ENCODE measurements at places on chromosomes 4 and X.
A peak's percentile ranks its signal among the peaks of the same experiment; 100 is the strongest.

DNA sequence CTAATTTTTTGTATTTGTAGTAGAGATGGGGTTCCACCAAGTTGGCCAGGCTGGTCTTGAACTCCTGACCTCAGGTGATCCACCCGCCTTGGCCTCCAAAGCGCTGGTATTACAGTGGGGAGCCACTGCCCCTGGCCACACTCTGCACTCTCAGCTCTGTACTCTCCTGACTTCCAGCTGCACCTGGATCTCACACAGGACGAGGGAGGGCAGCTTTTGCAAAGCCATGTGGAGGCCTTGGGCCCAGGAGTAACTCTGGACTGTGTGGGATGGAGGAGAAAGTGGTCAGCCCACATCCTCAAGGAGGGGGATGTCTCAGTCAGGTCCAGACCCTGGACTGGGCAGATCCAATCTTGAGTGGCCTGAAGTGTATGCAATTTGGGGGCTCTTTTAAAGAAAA, 23.0 kb downstream of the NAT8L start:
- no peak for DNase-seq

- no peak for DNase-seq
Observed at GRCh38 chr4:42655269-42655637, 1.7 kb downstream of the ATP8A1 start.

- no peak for DNase-seq
Observed at GRCh38 chr4:41414412-41414779, 123.6 kb upstream of the LIMCH1 start.

DNA sequence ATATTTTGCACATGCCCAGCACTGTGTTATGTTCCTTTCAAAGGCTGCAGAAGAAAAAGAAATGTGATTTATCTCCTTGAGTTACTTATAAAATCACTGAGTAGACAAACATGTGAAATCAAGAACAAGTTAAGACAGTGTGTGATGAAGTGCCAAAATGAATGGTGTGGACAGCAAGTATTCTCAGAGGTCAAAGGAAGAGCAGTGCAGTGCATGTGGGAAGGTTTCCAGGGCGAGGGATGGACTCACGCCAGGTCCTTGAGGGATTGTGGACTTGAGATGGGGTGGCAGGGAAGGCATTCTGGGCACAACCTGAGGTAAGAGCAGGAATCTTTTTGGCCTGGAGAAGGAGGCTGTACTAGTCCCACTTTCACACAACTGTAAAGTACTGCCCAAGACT, 115.5 kb downstream of the FNIP2 start:
- DNase-seq = no peak

DNA sequence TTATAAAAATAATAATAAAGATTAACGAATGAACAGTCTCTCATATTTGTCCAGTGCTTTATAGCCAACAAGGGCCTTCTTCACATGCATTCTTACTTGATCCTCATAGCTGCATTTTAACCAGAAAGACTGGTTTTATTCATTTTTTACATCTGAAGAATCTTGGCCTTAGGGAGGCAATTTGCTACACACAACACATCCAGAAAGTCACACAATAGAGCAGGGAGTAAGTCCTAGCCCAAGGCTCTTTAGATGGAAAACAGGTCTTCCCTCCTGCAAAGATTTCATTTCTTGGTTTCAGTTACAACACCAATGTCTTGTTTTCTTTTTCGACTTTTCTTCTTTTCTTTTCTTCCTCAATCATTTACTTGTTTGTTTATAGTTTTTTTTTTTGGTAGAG, 13.0 kb upstream of the C1GALT1C1 start:
- DNase-seq = no peak

DNA sequence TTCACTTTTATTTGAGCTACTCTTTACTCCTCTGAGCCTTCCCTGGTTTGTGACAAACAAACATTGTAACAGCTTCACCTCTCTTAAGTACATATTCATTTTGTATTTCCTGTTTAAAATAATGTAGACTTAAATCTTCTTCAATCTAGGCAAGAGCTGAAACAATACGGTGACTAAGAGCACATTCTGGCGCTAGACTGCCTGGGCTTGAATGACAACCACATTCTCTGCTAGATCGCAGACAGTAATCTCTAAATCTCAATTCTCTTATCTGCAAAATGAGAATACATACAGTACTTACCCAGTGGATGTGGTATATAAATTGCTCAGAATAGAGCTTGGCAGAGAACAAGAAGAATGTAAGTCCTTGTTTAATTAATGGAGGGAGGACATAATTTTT, 144.8 kb downstream of the ARAP2 start:
- no peak for DNase-seq

- no peak for DNase-seq
Observed at GRCh38 chrX:55129361-55129760, 40.5 kb downstream of the PAGE2 start.

DNA sequence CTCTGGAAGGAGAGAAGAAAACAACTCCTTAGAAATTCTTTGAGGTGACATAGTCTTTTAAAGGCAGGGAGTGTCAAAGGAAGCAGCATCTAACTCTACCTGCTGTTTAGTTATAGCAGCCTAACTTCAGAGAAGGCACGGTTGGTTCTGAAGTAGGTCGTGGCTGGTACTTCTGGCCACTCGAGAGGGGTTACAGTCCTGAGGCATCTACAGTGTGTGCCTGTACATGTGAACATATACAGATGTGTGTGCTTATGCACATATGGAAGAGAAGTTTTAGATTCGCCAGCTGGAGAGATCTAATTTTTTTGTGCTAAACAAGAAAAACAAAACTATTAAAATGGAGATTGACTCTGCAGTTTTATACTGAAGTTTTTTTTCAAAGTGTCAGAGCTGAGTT, 52.7 kb downstream of the GATB start:
- no peak for DNase-seq

DNA sequence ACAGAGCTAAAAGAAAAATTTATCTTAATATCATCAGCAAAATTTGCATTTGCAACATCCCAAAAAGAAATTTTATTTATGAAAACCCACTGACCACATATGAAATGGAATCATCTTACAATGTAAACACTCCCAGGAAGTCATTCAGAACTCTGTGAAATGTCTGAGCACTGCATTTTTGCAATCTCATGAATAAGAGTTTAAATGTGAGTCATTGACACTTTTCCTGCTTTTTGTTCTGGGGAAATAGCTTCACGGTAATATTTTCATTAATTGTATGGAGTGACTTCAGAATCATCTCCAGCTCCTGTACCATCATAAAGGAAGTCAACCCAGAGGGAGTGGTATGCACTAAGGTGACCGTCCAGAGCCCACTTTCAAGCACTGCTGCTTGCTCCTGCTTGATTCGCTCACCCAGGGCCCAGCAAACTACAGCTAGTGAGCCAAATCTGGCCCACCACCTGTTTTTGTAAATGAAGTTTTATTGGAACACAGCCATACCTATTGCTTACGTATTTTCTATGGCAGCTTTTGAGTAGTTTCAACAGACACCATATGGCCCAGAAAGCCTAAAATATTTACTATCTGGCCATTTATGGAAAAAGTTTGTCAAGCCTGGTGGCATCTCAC, 17.2 kb downstream of the EDNRA start:
- no peak for DNase-seq

GRCh38 chrX:45697591-45697990, 496.9 kb upstream of the DIPK2B start:
- DNase-seq = no peak

GRCh38 chrX:132615391-132616131, 126.7 kb upstream of the MBNL3 start:
- DNase-seq = no peak

- no peak for DNase-seq
Observed at GRCh38 chr4:122914938-122915337, 7.5 kb downstream of the NUDT6 start.

DNA sequence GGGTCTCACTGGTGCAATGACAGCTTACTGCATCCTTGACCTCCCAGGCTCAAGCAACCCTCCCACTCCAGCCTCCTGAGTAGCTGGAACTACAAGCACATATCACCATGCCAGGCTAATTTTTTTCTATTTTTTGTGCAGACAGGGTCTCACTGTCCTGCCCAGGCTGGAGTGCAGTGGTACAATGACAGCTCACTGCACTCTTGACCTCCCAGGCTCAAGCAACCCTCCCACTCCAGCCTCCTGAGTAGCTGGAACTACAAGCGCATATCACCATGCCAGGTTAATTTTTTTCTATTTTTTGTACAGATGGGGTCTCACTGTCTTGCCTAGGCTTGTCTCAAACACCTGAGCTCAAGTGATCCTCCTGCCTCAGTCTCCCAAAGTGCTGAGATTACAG, 74.0 kb downstream of the GASK1B start:
- no peak for DNase-seq

- peak; percentile 3 for DNase-seq
Observed at GRCh38 chrX:26032111-26032912, 105.8 kb upstream of the MAGEB18 start.

- DNase-seq = peak; percentile 19
Observed at GRCh38 chr4:71275004-71275403, 63.8 kb upstream of the SLC4A4 start.

DNA sequence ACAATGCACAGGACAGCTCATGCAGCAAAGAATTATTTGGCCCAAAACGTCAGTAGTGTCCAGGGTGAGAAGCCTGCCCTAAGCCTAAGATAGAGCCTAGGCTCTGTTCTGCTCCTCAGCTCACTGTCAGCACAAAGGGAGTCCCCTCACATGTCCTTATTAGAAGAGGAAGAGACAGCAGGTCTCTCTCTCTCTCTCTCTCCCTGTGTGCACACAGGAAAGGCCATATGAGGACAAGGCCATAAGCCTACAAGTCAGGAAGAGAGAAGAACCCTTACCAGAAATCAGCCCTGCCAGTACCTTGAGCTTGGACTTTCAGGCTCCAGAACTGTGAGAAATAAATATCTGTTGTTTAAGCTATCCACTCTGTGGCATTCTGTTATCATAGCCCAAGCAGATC, 20.4 kb downstream of the FAM184B start:
- DNase-seq = no peak

- DNase-seq = peak; percentile 49
Observed at GRCh38 chr4:1363513-1363912, 16.5 kb downstream of the UVSSA start.

GRCh38 chrX:112614640-112615039, 65.1 kb downstream of the LHFPL1 start:
- peak; percentile 26 for DNase-seq

- no peak for DNase-seq
Observed at GRCh38 chr4:153748378-153748777, 11.4 kb downstream of the RNF175 start.

DNA sequence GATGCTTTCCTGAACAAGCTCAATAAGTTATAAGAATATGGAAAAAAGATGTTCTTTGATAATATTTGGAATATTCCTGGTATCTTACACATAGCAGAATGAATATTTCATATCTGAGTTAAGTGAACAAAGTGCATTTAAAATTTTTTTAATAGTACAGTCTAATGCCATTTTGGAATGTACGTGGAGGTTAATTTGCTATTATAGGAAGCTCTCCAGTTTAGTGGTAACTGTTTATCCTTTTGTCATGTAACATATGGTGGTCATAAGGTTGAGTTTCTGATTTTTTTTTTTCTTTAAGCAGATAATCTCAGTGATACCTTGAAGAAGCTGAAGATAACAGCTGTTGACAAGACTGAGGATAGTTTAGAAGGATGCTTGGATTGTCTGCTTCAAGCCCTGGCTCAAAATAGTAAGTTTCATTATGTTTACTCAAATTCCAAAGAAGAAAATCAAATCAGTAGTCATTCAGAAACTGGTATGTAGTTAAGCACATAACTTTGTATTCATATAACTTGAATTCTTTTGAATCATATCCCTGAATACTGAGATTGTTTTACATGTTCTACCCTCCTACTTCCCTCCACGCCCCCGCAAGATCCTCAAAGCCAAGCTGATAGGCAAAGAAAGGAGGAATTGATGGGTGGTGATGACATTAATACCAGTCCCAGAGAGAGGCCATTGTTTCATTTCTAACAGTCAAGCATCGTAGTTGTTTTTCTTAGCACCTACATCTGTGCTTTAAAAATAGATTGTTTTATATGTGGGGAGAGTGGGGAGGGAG, 32.1 kb downstream of the RAP1GDS1 start:
- no peak for DNase-seq

DNA sequence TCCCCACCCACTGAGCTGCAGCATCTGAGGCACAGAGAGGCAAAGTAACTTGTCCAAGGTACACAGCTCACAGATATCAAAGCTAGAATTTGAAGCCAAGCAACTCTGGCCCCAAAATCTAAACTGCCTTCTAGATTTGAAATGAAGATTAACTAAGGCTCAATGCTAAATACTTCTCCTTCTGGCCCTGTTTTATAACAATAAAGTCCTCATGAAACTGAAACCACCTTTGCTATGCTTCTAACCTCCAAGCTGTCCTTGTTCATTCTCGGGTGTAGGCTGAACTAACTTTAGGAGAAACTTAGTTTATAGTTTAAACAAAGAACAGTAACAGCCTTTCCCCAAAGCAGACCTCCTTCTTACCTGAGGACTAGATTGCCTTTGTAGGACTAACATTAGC, 93.6 kb downstream of the DCTD start:
- no peak for DNase-seq

GRCh38 chr4:136078976-136079375, 1453.3 kb downstream of the PCDH18 start:
- DNase-seq = no peak

- DNase-seq = no peak
Observed at GRCh38 chr4:86130160-86130933, 229.5 kb downstream of the MAPK10 start.

- DNase-seq = no peak
Observed at GRCh38 chr4:99436462-99436861, 1.3 kb upstream of the ADH7 start.

DNA sequence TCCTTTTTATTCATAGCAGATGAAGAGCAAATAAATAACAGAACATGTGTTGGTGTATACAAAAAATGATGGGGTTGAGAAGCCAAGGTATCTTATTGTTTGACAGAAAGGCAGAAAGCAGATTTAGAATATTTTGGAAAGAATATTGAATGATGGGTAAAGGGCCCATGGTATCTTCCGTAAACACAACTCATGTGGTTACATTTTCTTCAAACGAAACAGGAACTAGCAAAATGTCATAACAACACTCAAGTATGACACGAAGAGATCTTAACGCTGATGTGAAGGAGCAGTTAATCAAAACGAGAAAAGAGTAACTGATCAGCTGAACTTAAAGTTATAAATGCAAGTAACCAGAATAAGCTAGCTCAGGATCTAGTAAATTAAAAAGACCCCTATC, 195.7 kb upstream of the GK2 start:
- no peak for DNase-seq

DNA sequence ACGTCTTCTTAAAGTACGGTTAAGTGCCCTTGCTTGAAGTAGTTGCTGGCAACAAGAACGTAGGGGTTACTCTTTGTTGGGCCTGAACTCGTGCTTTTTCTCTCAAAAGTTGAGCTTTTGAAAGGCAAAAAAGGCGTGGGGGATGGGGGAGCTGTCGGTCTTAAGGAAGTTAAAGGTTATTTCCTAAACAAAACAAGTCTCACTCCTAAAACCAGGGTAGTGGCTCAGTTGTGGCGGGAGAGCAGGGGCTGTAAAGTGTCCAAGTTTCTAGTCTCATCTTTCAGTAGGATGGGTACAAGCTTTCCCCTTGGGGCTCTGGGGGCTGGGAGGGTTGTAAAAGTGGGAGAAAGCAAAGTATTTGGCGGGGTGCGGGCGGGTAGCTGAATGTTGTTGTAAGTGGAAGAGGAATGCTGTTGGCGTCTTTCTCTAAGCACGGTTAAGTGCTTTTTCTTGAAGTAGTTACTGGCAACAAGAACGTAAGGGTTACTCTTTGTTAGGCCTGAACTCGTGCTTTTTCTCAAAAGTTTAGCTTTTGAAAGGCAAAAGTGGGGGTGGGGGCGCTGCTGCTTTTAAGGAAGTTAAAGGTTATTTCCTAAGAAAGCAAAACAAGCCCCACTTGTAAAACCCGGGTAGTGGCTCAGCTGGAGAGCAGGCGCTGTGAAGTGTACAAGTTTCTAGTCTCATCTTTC, 904 bp upstream of the WDR1 start:
- no peak for DNase-seq

- peak; percentile 22 for DNase-seq
Observed at GRCh38 chr4:168817370-168817769, 192.7 kb downstream of the CBR4 start.

All from brain (organoid and tissue), 16 donors.